ENCODE measurements at places on chromosomes 11 and 22. TPM values are rescaled to one million over a fixed set of nuclear protein-coding genes. Genes with fewer than 3 reads are reported as not detected.

The OR52E6 gene
- not detected for total RNA-seq

DNA sequence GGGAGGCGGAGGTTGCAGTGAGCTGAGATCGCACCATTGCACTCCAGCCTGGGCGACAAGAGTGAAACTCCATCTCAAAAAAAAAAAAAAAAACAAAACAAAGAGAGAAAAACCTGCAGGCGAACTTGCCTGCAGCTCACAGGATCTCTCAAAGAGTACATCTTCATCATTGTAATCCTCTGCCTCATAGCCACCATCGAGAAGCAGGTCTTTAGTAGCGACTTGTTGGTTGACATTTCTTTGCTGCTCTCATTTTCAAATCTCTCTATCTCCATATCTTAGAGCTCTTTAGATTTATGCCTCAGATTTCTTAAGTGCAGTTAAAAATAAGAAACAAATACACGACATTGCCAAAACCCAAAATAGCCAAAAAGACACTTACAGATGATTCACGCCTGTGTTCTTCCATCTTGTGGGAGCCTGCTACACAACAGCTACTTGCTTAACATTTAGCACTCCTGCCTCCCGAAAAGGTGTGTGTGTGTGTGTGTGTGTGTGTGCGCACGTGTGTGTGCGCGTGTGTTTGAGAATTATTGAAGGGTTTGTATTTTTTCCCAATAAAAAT is 14.6 kb downstream of the FAM227A start:
- DNase-seq, result no peak

DNA sequence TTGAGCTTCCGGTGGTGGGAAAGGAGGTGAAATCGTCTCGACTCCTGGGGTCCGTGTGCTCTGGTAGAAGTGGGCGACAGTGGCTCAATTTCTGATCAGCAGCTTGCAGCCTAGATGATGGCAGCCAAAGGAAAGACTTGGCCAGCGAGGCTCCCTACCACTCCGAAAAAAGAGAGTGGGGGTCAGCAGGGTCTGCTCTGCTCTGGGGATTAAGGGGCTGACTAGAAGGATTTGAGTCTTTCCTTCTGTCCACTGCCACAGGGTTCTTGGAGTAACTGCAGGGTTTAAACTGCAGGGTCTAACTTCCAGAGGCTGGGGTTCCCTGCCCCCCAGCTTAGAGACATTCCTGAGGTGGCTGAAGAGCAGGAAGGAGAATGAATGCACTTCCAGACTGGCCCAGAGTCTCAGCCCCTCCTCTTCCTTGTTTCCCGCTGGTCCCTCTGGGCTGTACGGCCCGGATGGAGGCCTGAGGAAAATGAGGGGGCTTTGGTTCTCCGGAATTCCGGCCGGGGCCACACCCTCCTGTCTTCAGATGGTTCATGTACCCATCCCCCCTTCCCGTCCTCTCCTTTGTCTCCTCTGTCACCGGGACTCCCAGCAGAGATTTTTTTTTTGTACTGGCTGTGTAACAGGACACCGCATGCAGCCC is 907 bp downstream of the SERPINH1 start:
- peak; percentile 73 for DNase-seq

- no peak for DNase-seq
Observed at GRCh38 chr22:24867323-24868022, 61.5 kb downstream of the SGSM1 start.

- DNase-seq, result no peak
Observed at GRCh38 chr11:71352226-71352625, 96.0 kb downstream of the DHCR7 start.

The PATE3 gene
- total RNA-seq, result not detected

GRCh38 chr11:75588051-75588481 is 26.0 kb downstream of the SERPINH1 start:
- DNase-seq, result no peak

The DTX4 gene
- total RNA-seq, result 7.6 TPM

Data from SJSA1 (cell line).